Thyroid gland (tissue), 4 donors: ENCODE measurements at places on chromosomes 4 and X. TPM values are rescaled to one million over a fixed set of nuclear protein-coding genes. Genes with fewer than 3 reads are reported as not detected.

GRCh38 chrX:72042852-72043248 lies 88.9 kb downstream of the RTL5 start:
- no peak overlapping the region for H3K4me3 ChIP-seq
- DNase-seq: no peak
- H3K36me3 ChIP-seq: no peaks in the 10 kb centered on the region
- no peak overlapping the region for H3K27ac ChIP-seq
- H3K27me3 ChIP-seq: no peaks in the 10 kb centered on the region
- peaks cover 6% of the 10 kb centered on the region for H3K4me1 ChIP-seq

GRCh38 chrX:143669395-143669794 lies 33.5 kb upstream of the SLITRK4 start:
- DNase-seq: no peak
- no peak overlapping the region for H3K27ac ChIP-seq
- H3K27me3 ChIP-seq: no peaks in the 10 kb centered on the region
- H3K4me3 ChIP-seq: no peak overlapping the region
- H3K36me3 ChIP-seq: no peaks in the 10 kb centered on the region
- H3K4me1 ChIP-seq: no peaks in the 10 kb centered on the region

- no peaks in the 10 kb centered on the region for H3K4me1 ChIP-seq
- no peak overlapping the region for H3K27ac ChIP-seq
- no peak overlapping the region for H3K4me3 ChIP-seq
- DNase-seq: no peak
- H3K36me3 ChIP-seq: no peaks in the 10 kb centered on the region
- no peaks in the 10 kb centered on the region for H3K27me3 ChIP-seq
Measured at GRCh38 chr4:164461901-164462300, 292.0 kb upstream of the SMIM31 start.

GRCh38 chrX:101429934-101430333 lies 21.9 kb downstream of the HNRNPH2 start:
- no peak overlapping the region for H3K27ac ChIP-seq
- H3K4me1 ChIP-seq: no peaks in the 10 kb centered on the region
- no peak overlapping the region for H3K4me3 ChIP-seq
- no peaks in the 10 kb centered on the region for H3K27me3 ChIP-seq
- no peaks in the 10 kb centered on the region for H3K36me3 ChIP-seq

DNA sequence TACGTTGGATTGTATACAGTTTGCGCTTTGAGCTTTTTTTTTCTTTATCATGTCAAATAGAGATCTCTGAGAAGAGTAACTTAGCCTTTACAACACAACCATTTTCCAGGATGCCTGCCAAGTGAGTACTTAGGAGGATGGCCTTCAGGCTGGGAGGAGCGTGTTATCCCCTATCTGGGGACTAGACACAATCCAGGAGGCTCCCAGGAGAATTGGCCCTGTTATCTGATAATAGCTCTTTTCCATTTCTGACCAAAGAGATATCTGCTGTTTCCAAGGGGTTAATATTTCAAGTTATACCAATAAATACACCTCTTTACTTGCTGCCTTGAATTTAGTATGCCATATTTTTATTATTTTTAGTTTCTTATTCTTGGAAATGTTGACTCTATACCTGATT lies 169.5 kb upstream of the SMARCAD1 start:
- no peak overlapping the region for H3K27ac ChIP-seq
- no peaks in the 10 kb centered on the region for H3K27me3 ChIP-seq
- H3K4me3 ChIP-seq: no peak overlapping the region
- no peaks in the 10 kb centered on the region for H3K4me1 ChIP-seq
- H3K36me3 ChIP-seq: no peaks in the 10 kb centered on the region

The ADGRG2 gene
- total RNA-seq: 4.3 TPM

The RBMXL3 gene
- not detected for total RNA-seq

GRCh38 chr4:118400356-118400755 lies 47.6 kb upstream of the PRSS12 start:
- no peaks in the 10 kb centered on the region for H3K4me1 ChIP-seq
- no peak for DNase-seq
- H3K4me3 ChIP-seq: no peak overlapping the region
- H3K27ac ChIP-seq: no peak overlapping the region

DNA sequence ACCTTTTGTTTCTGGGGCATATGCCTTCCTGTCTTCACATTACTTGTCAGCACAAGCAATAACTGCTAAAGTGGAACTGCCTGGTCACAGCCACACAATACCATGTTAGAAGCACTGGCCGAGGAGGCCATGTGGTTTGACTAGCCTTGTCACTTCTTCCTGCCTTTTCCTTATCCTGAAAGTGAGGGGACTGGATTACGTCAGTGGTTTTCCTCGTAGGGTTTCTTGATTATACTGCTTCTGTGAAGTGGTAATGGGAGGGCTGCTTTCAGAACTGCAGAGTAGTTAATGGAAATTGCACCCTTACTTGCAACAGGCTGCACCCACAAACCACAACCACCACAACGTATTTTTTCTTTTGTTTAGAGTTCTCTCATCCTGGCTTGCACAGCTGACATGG lies 26.6 kb downstream of the ZRSR2 start:
- no peak overlapping the region for H3K27ac ChIP-seq
- H3K36me3 ChIP-seq: peaks cover 23% of the 10 kb centered on the region
- DNase-seq: no peak
- no peaks in the 10 kb centered on the region for H3K4me1 ChIP-seq
- H3K4me3 ChIP-seq: no peak overlapping the region

The MYL5 gene
- total RNA-seq: 13.3 TPM

- H3K4me1 ChIP-seq: no peaks in the 10 kb centered on the region
- no peaks in the 10 kb centered on the region for H3K27me3 ChIP-seq
- DNase-seq: no peak
- H3K4me3 ChIP-seq: no peak overlapping the region
- H3K27ac ChIP-seq: no peak overlapping the region
Measured at GRCh38 chr4:1360423-1361283, 13.6 kb downstream of the UVSSA start.

DNA sequence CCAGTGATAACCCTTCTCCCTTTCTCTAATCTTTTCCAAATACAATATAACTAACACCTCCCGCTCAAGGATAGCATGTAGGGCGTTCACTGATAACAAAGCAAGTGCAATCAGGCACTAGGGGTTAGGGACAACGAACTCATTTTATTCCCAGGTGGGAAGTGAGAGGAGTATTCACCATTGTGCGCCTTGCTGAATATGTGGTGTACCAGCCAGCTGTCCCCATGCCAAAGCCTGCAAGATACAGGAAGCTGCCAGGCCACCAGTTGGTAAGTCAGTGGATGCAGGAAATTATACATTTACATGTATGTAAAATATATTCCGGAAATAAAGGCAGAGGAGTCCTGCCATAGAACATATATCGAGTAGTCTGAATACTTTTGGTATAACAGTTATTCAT lies 6.3 kb upstream of the HPRT1 start:
- H3K36me3 ChIP-seq: no peaks in the 10 kb centered on the region
- H3K27ac ChIP-seq: no peak overlapping the region
- H3K4me3 ChIP-seq: no peak overlapping the region
- no peaks in the 10 kb centered on the region for H3K27me3 ChIP-seq

GRCh38 chrX:124230655-124231450 lies 101.6 kb upstream of the TEX13D start:
- DNase-seq: no peak
- no peaks in the 10 kb centered on the region for H3K36me3 ChIP-seq
- H3K27me3 ChIP-seq: no peaks in the 10 kb centered on the region
- H3K4me1 ChIP-seq: no peaks in the 10 kb centered on the region
- no peak overlapping the region for H3K4me3 ChIP-seq

- H3K4me1 ChIP-seq: no peaks in the 10 kb centered on the region
- DNase-seq: no peak
- no peak overlapping the region for H3K4me3 ChIP-seq
- no peaks in the 10 kb centered on the region for H3K36me3 ChIP-seq
- no peak overlapping the region for H3K27ac ChIP-seq
Measured at GRCh38 chrX:83508526-83509253, 600 bp downstream of the POU3F4 start.
